ENCODE measurements at places on chromosomes 13 and 19. TPM values are rescaled to one million over a fixed set of nuclear protein-coding genes. Genes with fewer than 3 reads are reported as not detected.

GRCh38 chr13:103199380-103200088, 133.3 kb upstream of the SLC10A2 start:
- no peak for DNase-seq

Gene CGB3
- total RNA-seq = not detected

DNA sequence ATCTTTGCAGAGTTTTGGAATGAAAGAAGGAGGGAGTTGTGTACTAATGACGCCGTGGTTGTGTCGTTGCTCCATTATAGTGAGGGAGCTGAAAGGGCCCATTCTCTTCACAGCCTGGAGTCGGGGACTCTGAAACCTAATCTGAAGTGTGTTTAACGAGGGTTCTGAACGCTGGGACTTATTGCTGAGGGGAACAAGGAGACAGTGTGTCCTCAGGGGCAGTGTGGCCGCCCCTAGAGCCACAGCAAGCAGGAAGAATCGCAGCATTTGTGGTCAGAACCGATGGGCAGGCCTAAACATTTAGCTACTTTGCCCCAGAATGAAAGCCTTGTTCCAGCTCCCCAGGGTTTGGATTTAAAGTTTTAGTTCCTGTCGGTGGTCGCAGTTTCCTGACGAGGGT, 156.4 kb upstream of the RNF113B start:
- DNase-seq = no peak

Gene PRTN3
- 2.9 TPM for total RNA-seq

- DNase-seq = no peak
Measured at GRCh38 chr19:38842439-38843174, 7.2 kb downstream of the HNRNPL start.

- DNase-seq = no peak
Measured at GRCh38 chr19:23896912-23897311, 17.8 kb upstream of the ZNF726 start.

- no peak for DNase-seq
Measured at GRCh38 chr13:94602467-94602866, 810 bp downstream of the GPR180 start.

GRCh38 chr13:48615049-48615448, 38.7 kb upstream of the CYSLTR2 start:
- DNase-seq = no peak

DNA sequence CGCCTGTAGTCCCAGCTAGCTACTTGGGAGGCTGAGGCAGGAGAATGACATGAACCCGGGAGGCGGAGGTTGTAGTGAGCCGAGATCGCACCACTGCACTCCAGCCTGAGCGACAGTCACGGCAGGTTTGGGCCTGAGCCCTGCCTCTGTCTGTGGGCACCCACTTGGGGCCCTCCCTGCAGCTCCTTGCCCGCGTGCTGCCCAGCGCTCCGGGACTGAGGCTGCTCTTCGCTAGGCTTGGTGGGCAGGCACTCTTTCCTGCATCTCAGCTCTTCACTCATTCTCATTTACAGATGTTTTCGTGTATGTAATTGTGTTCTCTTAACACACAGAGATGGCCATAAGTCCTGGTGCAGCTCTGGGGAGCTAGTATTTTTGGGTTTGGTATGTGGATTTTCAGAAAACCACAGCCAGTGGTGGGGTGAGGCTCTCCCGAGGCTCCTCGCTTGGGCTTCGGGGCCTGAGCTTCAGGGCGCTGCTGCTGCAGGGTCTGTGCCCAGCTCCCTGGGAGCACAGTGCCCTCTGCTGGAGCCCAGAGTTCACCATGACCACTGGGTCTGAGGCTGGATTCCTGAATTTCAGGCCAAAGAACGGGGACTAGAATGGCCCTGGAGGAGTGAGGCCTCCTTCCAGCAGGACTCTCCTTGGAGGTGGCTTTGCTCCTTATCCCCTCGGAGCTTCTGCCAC, 15.2 kb downstream of the UPF1 start:
- DNase-seq = peak; percentile 82

Gene CEACAM6
- not detected for total RNA-seq

DNA sequence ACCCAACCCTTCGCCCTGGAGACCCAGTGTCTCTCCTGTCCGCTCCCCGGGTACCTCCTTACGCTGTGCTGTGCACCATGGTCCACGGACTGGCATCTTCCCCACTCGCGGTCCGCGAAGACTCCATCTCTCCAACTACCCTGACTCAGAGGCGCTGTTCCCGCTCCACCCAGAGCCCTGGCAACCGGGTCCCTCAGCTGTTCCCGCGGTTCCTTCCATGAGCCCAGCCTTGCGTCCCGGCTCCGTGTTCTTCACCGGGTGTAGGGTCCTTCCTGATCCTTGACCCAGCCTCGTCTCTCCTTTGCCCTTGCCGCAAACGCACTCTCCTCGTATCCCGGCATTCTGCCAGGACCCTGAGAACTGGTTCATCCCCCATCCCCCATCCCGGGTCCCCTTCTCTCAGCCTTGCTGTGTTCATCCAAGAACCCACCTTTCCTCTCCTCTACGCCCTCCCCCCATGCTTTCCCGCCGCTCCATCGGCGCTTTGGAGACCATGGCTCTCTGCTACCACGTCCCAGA, 664 bp downstream of the ICAM5 start:
- DNase-seq = no peak

- DNase-seq = no peak
Measured at GRCh38 chr19:18605196-18605545, 1.4 kb downstream of the CRLF1 start.

Gene C2CD4C
- not detected for total RNA-seq

GRCh38 chr13:40171566-40171965, 494.9 kb downstream of the FOXO1 start:
- DNase-seq = no peak

- DNase-seq = no peak
Measured at GRCh38 chr13:103883698-103884097, 817.5 kb upstream of the SLC10A2 start.

GRCh38 chr19:55442372-55442961, 633 bp downstream of the SHISA7 start:
- DNase-seq = no peak

Gene ERICH6B
- not detected for total RNA-seq

- DNase-seq = no peak
Measured at GRCh38 chr13:111474136-111475002, 153.9 kb downstream of the TEX29 start.

- no peak for DNase-seq
Measured at GRCh38 chr19:53538378-53539109, 599 bp downstream of the ZNF331 start.

DNA sequence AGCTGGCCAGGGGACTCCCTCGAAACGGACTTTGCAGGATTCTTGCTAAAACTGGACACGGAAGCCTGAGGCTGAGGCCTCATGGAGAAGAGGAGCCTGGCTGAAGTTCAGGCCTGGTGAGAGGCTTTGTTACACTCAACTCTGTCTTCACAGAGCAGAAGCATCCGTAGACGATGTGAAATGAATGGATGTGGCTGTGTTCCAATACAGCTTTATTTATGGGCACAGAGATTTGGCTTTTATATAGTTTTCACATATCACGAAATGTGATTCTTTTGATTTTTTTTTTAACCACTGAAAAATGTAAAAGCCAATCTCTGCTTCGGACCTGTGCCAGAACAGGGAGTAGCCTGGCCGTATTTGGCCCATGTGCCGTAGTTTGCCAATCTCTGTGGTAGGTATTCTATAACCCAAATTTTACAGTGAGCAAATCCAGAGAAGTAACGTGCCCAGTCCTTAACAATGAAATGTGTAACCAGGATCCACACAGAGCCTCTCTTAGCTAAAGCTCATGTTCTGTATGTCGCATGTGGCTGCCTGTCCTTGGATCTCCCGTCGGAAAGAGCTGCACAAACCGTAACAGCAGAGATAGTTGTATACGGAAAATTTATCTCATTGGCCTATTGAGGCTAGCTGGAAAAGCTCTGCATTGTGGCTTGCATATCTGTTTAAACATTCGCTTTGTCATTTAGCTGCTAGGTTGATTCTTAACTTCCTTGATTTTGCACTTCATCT, 171.6 kb upstream of the RNF113B start:
- no peak for DNase-seq

GRCh38 chr13:24931450-24932251, 164.3 kb upstream of the PABPC3 start:
- no peak for DNase-seq

DNA sequence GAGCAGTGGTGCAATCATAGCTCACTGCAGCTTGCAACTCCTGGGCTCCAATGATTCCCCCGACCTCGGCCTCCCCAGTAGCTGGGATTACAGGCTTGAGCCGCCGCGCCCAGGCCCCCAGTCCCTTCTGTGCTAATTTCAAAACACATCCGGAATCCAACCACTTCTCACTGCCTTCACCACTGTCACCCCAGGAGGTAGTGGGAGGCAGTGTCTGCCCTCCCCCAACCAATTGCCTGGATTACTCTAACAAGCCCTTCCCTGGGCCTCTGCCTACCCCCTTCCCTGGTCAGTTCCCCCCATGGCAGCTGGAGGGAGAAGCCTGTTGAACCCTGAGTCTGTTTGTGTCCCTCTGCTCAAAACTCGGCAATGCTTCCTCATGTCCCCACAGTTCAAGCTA, 2.3 kb downstream of the PRAM1 start:
- DNase-seq = no peak

Gene C1QTNF9B
- total RNA-seq = not detected

GRCh38 chr13:105638426-105638825, 897.0 kb downstream of the EFNB2 start:
- no peak for DNase-seq

Gene MATK
- total RNA-seq = 1.0 TPM

Measured in uterus (tissue), 4 donors.